ENCODE measurements at places on chromosomes 6 and 20.

GRCh38 chr20:49569411-49570115, 1.6 kb upstream of the PTGIS start:
- no peak for DNase-seq

DNA sequence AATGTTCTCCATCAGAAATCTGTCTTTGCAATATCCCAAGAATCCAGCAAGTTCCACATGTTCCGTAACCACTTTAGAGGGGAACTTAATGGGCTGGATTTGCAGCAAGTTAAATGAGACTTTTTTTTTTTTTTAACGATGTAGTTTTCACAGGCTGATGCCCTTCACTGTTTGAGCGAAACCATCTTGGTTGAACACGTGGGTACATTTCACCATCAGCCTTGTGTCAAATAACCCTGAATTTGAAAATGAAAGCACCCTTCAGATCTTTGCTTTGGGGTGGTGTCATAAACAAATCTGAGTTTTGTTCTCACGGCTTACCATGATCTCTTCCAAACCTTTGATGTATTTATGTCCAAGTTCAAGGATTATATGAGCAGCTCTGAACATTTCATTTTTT, 73.7 kb upstream of the EXOC2 start:
- no peak for DNase-seq

- no peak for DNase-seq
These were observed 105.3 kb upstream of the KCNG1 start for GRCh38 chr20:51128198-51128597.

- no peak for DNase-seq
These were observed 335.0 kb upstream of the TSHZ2 start for GRCh38 chr20:52637201-52637600.

GRCh38 chr6:33123732-33124524, 48.1 kb downstream of the HLA-DPB1 start:
- DNase-seq, result peak; percentile 58

- DNase-seq, result no peak
These were observed 662 bp upstream of the CCR6 start for GRCh38 chr6:167122041-167122826.

- DNase-seq, result no peak
These were observed 284.8 kb downstream of the PTPRK start for GRCh38 chr6:128235556-128235955.

- DNase-seq, result no peak
These were observed 194.0 kb upstream of the POU3F2 start for GRCh38 chr6:98640366-98640765.

DNA sequence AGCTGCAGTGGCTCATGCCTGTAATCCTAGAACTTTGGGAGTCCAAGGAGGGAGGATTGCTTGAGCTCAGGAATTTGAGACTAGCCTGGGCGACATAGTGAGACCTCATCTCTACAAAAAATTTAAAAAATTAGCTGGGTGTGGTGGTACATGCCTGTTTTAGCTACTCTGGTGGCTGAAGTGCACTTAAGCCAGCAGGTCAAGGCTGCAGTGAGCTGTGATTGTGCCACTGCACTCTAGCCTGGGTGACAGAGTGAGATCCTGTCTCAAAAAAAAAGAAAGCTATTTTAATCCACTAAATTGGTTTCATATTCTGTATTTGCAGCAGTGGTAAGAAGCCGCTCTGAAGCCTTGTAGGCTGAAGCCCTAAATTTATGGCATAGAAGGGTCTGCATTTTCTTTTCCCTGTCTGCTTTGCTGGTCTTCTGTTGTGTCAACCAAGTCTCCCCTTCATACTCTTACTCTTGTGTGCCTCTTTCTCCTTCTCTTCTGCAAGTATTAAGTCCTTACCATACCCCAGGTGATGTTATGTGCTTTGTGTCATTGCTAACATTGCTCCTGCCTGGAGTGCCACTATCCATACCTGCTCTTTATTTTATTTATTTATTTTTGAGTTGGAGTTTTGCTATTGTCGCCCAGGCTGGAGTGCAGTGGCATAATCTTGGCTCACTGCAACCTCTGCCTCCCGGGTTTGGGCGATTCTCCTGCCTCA, 70.9 kb downstream of the MYO6 start:
- DNase-seq, result no peak

Measured in NCI-H1417 (cell line).